ENCODE measurements at places on chromosomes 3 and 15. TPM values are rescaled to one million over a fixed set of nuclear protein-coding genes. Genes with fewer than 3 reads are reported as not detected.

ALDH1A2 gene
- not detected for total RNA-seq

TRH gene
- not detected for total RNA-seq

COPG1 gene
- 106 TPM for total RNA-seq

- H3K4me1 ChIP-seq = peaks cover 5% of the 10 kb centered on the region
- no peaks in the 10 kb centered on the region for H3K27me3 ChIP-seq
- H3K4me3 ChIP-seq = no peak overlapping the region
- DNase-seq = no peak
- H3K36me3 ChIP-seq = no peaks in the 10 kb centered on the region
Observed at GRCh38 chr3:54965746-54966145, 37.9 kb upstream of the LRTM1 start.

DNA sequence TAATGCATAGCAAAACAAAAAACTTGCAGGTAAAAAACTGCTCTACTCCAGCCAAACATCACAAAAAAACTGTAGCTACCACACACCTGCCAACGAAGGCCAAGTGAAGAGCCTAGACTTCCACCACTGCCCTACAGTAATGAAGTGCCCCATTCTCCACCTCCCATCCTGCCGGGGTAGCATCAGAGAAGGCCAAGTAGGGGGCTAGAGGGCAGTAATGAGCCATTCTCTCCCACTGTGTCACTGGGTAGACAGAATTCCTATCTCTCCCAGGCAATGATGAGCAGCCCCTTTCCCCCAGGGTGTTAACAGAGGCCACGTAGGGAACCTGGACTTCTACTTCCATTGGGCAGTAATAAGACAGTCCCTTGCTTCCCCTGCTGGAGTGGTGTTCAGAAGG is 9.5 kb downstream of the SEC22C start:
- no peaks in the 10 kb centered on the region for H3K27me3 ChIP-seq
- H3K36me3 ChIP-seq = peaks cover 12% of the 10 kb centered on the region
- no peak overlapping the region for H3K4me3 ChIP-seq
- DNase-seq = peak; percentile 91
- no peaks in the 10 kb centered on the region for H3K4me1 ChIP-seq

DNA sequence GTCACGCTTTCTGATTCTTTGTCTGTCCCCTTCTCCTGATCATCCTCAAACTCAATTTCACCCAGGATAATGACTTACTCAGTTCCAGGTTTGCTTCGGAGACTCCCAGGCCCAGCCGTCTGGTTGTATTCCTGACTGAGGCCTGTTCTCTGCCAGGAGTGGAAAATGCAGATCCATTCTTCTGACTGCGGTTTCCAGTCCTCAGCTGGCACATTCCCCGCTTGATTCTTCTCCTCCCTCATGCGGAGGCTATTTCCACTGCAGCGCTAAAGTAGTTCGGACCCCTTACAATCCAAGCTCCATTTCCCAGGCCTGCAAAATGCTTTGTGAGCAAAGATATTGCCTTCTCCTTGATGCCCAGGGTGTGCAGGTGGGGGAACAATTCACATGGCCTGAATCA is 47.2 kb upstream of the GALNT15 start:
- no peaks in the 10 kb centered on the region for H3K36me3 ChIP-seq
- DNase-seq = no peak
- H3K27ac ChIP-seq = no peak overlapping the region
- H3K4me1 ChIP-seq = no peaks in the 10 kb centered on the region
- no peaks in the 10 kb centered on the region for H3K27me3 ChIP-seq

- no peak overlapping the region for H3K4me3 ChIP-seq
- H3K4me1 ChIP-seq = 0 out of 2 replicates have a peak, but pooled peaks cover 7% of the 10 kb centered on the region
- H3K27me3 ChIP-seq = no peaks in the 10 kb centered on the region
- no peak overlapping the region for H3K27ac ChIP-seq
- no peak for DNase-seq
- H3K36me3 ChIP-seq = no peaks in the 10 kb centered on the region
Observed at GRCh38 chr3:100103558-100104441, 10.5 kb downstream of the FILIP1L start.

- H3K36me3 ChIP-seq = no peaks in the 10 kb centered on the region
- no peak for DNase-seq
- H3K27ac ChIP-seq = no peak overlapping the region
- H3K27me3 ChIP-seq = no peaks in the 10 kb centered on the region
- no peak overlapping the region for H3K4me3 ChIP-seq
Observed at GRCh38 chr3:189278221-189278620, 106.5 kb downstream of the TPRG1 start.

GRCh38 chr15:60611592-60612346 is 132.8 kb upstream of the ICE2 start:
- no peak overlapping the region for H3K4me3 ChIP-seq
- H3K27ac ChIP-seq = no peak overlapping the region
- DNase-seq = no peak
- no peaks in the 10 kb centered on the region for H3K36me3 ChIP-seq

DNA sequence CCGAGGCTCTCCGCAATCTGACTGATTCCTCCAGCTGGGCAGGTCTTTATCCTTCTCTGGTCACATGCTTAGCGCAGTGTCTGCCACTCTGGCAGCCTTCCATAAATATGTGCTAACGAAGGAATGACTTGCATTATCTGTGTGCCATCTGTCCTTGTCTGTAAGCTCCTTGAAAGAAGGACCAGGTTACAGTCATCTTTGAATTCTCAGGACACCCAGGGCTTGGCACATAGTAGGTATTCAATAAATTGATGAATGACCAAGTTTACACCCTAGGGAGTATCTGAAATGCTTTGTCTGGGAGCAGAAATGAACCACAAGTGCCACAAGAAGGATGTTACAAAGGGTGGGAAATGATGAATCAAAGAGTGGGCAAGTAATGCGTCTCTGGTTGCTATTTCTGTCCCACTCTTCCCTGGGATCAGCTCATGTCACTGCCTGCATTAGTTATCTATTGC is 16.5 kb upstream of the FAM3D start:
- no peak for DNase-seq
- H3K36me3 ChIP-seq = no peaks in the 10 kb centered on the region
- H3K4me3 ChIP-seq = no peak overlapping the region
- H3K27ac ChIP-seq = no peak overlapping the region
- 0 out of 2 replicates have a peak, but pooled peaks cover 6% of the 10 kb centered on the region for H3K4me1 ChIP-seq

DNA sequence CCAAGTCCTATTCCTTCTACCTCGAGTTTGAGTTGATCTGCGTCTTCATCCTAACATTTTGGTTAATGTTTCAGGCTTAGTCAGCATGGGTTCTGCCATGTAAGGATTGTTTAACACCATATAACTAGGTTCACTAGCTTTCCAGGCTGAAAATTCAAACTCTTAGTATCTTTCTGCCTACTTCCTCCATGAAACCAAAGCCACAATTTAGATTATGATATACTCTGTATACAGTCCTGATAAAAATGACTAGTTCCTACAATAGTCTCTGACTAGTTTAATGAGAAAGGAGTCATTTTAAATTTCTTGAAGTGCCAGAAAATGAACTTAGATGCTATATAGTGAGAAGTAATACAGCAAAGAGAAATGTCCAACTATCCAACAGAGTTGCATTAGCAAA is 6.6 kb upstream of the BTLA start:
- no peak overlapping the region for H3K27ac ChIP-seq
- no peaks in the 10 kb centered on the region for H3K27me3 ChIP-seq
- H3K4me1 ChIP-seq = no peaks in the 10 kb centered on the region
- no peak for DNase-seq

- no peak overlapping the region for H3K4me3 ChIP-seq
- no peak for DNase-seq
- H3K27ac ChIP-seq = no peak overlapping the region
- no peaks in the 10 kb centered on the region for H3K27me3 ChIP-seq
- H3K4me1 ChIP-seq = no peaks in the 10 kb centered on the region
- H3K36me3 ChIP-seq = no peaks in the 10 kb centered on the region
Observed at GRCh38 chr3:55436644-55437043, 50.5 kb downstream of the WNT5A start.

- DNase-seq = no peak
- no peaks in the 10 kb centered on the region for H3K27me3 ChIP-seq
- H3K4me3 ChIP-seq = no peak overlapping the region
- no peaks in the 10 kb centered on the region for H3K4me1 ChIP-seq
Observed at GRCh38 chr3:143633816-143634215, 214.5 kb downstream of the SLC9A9 start.

GRCh38 chr3:166195808-166196207 is 358.6 kb upstream of the BCHE start:
- no peak for DNase-seq
- no peak overlapping the region for H3K27ac ChIP-seq
- no peaks in the 10 kb centered on the region for H3K36me3 ChIP-seq
- no peak overlapping the region for H3K4me3 ChIP-seq
- no peaks in the 10 kb centered on the region for H3K4me1 ChIP-seq

DNA sequence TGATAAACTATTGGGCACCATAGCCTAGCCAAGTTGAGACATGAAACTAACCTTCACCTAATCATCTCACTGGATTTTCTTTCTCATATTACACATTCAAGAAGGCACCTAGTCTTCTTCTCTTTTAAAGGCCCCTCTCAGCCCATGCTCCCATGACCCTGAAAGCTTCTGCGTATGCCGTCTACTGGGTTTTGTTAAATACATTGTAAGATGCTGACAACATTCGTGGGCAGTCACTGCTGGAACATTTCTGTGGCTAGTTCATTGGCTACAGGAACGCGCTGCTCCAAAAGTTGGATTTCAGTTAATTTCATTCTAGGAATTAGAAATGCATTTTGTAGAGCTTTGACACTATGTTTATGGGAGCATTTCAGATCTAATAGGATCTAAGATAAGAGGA is 52.3 kb upstream of the CHD2 start:
- no peak for DNase-seq
- H3K36me3 ChIP-seq = no peaks in the 10 kb centered on the region
- H3K4me1 ChIP-seq = peaks cover 6% of the 10 kb centered on the region
- H3K4me3 ChIP-seq = no peak overlapping the region

DNA sequence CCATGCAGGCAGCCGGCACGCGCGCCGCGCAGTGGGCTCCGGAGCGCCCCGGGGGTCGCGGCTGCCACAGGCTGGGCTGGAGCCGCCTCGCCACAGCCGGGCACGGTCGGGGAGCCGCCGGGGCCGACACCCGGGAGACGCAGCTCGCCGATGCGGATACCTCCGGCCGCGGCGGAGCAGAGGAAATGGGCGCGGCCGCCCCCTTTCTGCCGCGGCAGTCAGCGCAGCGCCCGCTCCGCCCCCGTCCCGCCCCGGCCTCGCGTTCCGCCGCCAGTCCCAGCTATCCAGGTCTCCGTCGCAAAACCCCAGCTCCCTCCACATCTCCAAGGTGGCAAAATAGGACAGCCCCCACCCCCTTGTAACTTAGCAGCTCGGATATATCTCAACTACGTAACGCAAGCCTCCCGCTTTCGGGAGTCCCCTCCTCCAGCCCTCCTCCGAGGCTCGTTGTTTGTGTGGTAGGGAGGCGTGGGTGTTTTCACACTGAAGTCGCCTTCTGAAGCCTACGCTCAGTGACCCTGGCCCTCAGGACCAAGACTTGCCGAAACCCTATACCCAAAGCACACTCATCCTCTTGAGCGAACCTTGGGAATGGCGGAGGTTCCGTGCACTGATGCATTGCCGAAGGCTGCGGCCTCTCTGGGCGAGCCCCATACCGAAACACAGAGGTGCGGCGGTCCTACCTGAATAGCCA is at the start of gene SH3BP5:
Gene SH3BP5 (minus strand): TSS at position 182 of the 694 bp plus-strand sequence. CDS start 178 bp downstream, at position 4.
- peak; percentile 91 for DNase-seq
- peaks cover 24% of the 10 kb centered on the region for H3K4me1 ChIP-seq
- peaks cover 31% of the 10 kb centered on the region for H3K27me3 ChIP-seq
- H3K36me3 ChIP-seq = no peaks in the 10 kb centered on the region

DNA sequence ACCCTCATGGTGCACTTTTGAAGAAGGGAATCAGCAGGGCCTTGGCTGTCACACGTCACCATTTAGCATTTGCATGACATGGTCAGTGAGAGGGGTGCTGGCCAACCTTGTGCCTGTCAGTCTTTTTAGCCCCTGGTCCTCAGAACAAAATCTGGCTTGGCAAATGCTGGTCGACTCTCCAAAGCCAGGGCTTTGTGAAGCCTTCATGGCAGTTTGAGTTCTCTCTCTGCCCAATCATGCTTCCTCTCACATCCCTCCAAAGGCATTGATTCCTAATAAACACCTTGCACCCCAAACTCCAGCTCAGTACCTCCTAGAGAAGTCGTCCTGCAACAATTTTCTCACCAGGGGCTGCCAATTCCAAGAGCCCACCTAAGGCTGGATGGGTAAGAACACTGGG is 19.4 kb downstream of the CCR9 start:
- no peak overlapping the region for H3K27ac ChIP-seq
- no peak for DNase-seq
- H3K4me1 ChIP-seq = no peaks in the 10 kb centered on the region
- no peaks in the 10 kb centered on the region for H3K36me3 ChIP-seq
- no peaks in the 10 kb centered on the region for H3K27me3 ChIP-seq
- H3K4me3 ChIP-seq = no peak overlapping the region

GRCh38 chr3:127464642-127465041 is 125.9 kb downstream of the TPRA1 start:
- no peak overlapping the region for H3K27ac ChIP-seq
- no peak for DNase-seq
- H3K27me3 ChIP-seq = no peaks in the 10 kb centered on the region
- peaks cover 2% of the 10 kb centered on the region for H3K4me1 ChIP-seq

GRCh38 chr3:119205209-119205608 is 31.8 kb downstream of the UPK1B start:
- H3K27ac ChIP-seq = no peak overlapping the region
- H3K4me1 ChIP-seq = peaks cover 9% of the 10 kb centered on the region
- no peaks in the 10 kb centered on the region for H3K27me3 ChIP-seq
- DNase-seq = no peak
- no peaks in the 10 kb centered on the region for H3K36me3 ChIP-seq

GRCh38 chr15:27065151-27065550 is 94.2 kb downstream of the GABRG3 start:
- H3K4me1 ChIP-seq = no peaks in the 10 kb centered on the region
- DNase-seq = no peak
- H3K27me3 ChIP-seq = no peaks in the 10 kb centered on the region
- no peak overlapping the region for H3K4me3 ChIP-seq

DNA sequence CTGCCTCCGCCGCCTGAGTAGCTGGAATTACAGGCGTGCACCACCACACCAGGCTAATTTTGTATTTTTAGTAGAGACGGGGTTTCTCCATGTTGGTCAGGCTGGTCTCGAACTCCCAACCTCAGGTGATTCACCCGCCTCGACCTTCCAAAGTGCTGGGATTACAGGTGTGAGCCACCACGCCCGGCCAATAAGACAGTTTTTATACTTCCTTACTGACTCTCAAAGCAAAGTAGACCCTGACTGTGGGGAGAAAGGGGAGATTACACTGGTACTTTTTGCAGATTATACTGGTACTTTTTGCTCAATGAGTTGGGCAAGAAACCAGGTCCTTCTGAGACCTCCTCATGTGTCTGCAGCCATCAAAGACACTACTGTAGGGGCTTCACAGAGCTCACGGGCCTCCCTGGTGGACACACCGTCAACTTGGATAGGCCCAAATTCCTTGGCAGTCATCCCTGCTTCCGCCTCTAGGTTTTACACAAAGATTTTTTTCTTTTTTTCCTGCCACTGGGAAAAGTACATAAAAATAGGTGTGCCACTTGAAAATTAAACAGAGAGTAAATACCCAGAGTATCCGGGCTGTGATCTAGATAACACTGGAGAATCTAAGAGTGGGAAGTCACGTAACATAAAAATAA is 143.3 kb upstream of the WNT5A start:
- H3K27ac ChIP-seq = no peak overlapping the region
- H3K36me3 ChIP-seq = no peaks in the 10 kb centered on the region
- H3K4me1 ChIP-seq = no peaks in the 10 kb centered on the region
- H3K4me3 ChIP-seq = no peak overlapping the region
